Stimulated activated memory B cell treated with anti-CD40 and anti-IgM and Interleukin-4, amounts not matched to agents 10 μg/mL and 1 μg/mL and 100 μg/mL, for 72 hours (primary cell): ENCODE measurements at places on chromosomes 16 and 17.

DNA sequence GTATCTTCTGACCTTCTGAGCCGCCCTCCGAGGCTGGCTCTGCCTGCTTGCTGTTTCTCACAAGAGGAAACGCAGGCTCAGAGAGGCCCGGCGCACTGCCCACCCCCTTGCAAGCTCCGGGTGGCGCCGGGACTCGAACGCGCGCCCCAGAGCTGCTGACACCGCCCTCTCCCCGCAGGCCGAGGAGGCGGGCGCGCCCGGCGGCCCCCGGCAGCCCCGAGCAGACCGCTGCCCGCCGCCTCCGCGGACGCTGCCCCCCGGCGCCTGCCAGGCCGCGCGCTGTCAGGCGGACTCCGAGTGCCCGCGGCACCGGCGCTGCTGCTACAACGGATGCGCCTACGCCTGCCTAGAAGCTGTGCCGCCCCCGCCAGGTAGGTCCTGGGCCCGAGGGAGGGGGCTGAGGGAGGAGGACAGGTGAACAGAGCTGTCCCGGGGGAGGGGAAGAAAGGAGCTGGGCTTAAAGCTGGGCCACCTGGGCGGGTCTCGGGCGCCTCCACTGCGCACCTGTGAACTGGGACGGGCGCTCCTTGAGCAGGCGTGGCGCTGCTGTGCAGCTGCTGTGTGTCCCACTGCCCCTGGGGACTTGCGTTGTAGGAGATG is 18.2 kb downstream of the WFDC1 start:
- ATAC-seq: no peak

- no peak for ATAC-seq
Observed at GRCh38 chr16:72987480-72987901, 60.4 kb downstream of the ZFHX3 start.

- no peak for ATAC-seq
Observed at GRCh38 chr16:9847146-9847545, 335.1 kb downstream of the GRIN2A start.

DNA sequence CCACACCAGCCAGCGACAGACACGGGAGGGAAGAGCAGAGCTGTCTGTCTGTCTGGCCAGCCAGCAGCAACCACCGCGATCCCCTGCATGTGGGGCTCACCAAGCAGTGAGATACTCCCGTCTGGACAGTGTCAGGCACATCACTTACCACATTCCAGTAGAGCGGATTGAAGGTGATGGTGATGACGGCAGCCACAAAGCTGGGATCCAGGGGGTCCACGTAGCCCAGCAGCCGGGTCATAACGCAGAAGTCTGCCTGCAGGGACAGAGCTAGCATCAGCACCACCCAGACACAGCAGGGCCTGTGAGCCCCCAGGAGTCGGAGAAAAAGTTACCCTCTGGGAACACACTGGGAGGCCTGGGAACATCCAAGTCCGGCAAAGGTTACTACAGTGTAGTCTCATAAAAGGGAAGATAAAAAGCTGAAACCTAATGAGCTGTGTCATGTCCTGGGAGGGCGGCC is 14.7 kb downstream of the PEMT start:
- ATAC-seq: no peak

DNA sequence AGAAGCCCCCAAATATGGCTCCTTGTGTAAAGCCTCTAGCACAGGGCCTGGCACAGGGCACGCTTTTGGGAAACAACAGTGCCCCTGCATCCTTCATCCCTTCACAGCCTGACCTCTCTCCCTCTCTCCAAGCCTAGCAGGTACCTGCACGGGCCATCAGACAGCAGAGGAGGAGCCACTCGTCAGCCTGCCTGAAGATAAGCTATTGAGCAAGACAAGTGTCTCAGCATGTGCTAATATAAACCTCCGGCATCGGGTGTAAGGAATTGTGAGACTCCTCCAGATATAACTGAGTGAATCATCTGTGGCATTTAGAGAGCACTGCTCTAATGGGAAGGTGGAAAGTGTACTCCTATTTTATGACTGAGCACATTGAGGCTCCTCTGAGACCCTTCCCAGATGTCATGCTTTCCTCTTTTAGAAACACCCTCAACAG is 38.3 kb downstream of the TBX4 start:
- ATAC-seq: no peak

DNA sequence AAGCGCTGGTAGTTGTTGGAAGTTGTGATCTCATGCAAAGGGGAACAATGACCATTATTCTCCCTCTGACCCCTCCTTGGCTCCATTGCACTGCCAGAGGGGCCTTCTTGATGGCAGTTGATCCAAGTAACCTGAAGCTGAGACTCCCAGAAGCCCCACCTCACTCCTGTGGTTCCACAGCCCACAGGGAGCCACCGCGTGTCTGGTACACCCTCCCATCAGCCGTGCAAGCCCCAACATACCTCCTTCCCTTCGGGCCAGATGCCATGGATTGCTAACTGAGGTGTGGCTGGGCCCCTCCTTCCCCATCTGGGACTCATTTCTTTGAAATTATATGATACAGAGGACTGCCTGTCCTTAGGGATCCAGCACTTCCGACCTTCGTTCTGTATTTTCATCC is 17.8 kb downstream of the SAP30BP start:
- ATAC-seq: no peak

DNA sequence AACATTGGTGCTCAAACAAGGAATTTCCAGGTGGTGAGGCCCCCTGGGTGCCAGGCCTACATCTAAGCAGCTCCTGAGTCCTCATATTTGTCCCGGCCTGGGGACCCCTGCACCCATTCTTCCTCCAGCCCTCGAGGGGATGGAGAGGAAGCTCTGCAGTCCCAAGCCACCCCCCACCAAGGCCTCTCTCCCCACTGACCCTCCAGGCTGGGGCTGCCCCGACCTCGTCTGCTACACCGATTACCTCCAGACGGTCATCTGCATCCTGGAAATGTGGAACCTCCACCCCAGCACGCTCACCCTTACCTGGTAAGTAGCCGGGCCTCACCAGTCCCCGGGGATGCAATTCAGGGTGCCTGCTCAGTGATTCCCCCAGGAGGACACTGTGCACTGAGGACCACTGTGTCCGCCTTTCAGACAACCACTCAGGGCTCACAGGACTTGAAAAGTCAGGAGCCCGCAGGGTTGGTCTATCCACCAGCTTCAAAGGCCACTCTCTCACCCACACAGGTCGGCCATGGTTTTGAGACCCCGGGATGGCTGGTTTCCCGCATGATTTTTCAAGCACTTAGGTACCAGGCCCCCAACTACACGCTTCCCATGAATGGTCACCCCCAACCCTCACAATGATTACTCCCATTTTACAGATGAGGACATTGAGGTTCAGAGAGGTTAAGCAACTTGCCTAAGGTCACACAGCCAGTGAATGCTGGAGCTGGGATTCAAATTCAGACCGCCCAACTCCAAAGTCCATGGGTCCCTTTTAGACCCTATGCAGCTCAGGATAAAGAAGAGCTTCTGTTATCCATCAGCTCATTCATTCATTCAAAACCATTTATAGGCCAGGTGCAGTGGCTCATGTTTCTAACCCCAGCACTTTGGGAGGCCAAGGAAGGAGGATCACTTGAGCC is 32.4 kb downstream of the IL21R start:
- no peak for ATAC-seq

DNA sequence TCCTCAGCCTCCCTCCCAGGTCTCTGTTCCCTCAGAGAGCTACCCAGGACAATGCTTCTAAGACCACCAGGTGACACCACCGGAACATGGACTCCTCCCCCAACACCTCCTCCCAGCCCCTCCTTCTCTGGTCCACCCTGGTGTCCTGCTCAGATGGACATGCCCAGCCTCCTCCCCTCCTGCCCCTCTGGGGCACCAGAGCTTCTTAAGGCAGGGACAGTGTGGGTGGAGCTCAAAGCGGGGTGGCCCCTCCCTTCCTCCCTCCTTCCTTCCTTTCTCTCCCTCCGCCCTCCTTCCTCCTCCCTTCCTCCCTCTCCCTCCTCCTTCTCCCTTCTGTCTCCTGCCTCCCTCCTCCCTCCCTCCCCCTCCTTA is 22.7 kb downstream of the TRPV3 start:
- peak; percentile 58 for ATAC-seq

DNA sequence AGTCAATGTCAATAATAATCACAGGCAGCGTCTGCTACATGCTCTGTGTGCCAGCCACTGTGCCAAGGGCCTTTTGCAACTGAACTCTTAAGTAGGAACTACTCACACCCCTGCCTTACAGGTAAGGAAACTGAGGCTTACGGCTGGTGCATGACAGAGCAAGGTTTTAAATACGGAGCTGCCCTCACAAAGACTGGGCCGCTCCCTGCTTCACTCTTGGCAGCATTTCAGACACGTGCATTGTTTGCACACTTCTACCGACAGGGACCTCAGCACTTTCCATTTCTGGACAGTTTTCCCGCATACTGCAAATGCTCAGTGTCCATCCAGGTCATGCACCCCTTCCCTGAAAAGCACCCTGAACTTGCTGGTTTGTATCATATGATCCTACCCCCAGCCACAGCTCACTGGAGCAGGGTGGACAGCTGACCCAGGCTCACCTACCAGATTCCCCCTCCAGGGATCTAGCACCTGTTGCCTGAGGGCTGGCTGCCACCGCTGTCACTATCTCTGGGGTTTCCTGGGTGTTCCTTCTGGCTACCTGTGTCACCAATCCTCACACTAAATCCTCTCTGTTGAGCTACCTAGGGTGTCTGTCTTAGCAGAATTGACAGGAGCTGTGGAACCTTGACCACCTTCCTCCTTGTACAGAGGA is 142.9 kb downstream of the C16orf78 start:
- ATAC-seq: no peak

- no peak for ATAC-seq
Observed at GRCh38 chr17:51997723-51998122, 160.8 kb downstream of the CA10 start.

DNA sequence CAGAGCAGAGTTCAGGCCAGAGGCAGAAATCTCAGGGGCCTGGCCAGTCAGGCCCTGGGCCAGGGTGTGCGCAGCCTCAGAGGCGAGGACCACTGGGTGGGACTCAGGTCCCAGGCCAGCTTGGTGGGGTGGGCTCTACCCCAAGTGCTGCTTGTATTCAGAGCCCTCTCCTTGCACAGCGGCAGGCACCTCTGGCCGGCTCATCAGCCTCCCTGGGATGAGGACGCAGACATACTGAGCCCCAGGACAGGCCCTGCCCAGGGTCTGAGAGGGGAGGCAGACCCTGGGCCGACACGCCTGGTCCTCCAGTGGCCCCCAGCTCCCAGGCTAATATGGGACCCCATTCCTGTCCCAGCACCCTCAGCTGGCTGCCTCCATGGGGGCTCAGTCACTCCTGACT is 7.6 kb upstream of the IL27 start:
- ATAC-seq: peak; percentile 34

DNA sequence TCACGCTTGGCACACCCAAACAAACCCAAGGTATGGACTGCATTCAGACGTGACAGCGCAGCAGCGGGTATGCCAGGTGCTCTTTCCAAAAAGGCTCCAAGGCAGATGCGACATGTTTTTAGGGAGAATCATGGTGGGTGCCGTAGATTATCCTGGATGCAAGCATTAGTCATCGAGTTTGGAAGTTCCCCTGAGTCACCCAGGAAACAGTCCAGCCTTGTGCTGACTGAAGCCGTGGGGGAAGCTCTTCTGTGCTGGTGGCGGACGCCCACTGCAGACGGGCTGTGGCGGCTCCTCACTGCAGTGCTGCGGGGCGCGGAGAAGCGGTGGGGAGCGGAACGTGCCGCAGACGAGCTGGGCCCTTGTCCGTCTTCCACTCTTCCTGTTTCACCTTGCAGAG is 13.9 kb downstream of the JPT2 start:
- no peak for ATAC-seq

GRCh38 chr17:8880466-8880865 is 13.0 kb upstream of the PIK3R6 start:
- ATAC-seq: no peak

DNA sequence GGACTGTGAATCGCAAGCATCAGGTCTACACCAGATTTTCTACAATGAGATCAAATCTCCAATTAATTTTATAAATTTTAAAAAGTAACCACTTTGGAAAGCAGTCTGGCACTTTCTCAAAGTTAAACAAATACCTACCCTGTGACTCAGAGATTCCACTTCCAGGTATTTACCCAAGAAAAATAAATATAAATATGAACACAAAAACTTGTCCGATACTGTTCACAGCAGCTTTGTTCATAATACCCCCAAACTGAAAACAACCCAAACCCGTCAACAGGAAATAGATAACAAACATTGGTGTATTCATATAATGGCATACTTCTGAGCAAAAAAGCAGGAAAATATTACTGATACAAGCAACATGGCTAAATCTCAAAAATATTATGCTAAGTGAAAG is 12.1 kb downstream of the ZDHHC7 start:
- ATAC-seq: no peak

DNA sequence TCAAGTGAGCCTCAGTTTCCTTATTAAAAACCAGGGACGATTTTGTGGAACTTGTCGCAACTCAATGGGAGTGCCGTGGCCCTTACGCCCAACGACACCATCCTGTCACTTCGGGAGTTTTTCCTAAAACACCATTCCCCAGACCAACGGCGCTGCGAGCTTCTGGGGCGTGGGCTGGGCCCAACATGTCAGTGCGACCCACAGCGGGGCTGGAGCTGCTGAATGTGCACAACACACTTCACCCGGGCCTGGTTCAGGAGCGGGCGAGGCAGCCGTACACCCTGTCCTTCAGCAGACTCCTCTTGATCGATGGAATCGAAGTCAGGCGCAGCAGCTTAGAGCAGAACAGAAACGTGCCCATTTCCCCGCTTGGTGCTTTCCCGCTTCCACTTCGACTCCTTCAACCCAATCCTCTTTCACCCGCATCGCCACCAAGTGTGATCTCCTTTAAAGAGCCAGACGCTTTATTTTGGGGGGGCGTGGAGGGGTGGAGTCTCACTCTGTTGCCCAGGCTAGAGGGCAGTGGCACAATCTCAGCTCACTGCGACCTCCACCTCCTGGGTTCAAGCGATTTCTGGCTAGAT is 13.2 kb upstream of the SLC7A5 start:
- ATAC-seq: no peak

- ATAC-seq: peak; percentile 95
Observed at GRCh38 chr17:29722411-29723198, 99.9 kb upstream of the CORO6 start.

DNA sequence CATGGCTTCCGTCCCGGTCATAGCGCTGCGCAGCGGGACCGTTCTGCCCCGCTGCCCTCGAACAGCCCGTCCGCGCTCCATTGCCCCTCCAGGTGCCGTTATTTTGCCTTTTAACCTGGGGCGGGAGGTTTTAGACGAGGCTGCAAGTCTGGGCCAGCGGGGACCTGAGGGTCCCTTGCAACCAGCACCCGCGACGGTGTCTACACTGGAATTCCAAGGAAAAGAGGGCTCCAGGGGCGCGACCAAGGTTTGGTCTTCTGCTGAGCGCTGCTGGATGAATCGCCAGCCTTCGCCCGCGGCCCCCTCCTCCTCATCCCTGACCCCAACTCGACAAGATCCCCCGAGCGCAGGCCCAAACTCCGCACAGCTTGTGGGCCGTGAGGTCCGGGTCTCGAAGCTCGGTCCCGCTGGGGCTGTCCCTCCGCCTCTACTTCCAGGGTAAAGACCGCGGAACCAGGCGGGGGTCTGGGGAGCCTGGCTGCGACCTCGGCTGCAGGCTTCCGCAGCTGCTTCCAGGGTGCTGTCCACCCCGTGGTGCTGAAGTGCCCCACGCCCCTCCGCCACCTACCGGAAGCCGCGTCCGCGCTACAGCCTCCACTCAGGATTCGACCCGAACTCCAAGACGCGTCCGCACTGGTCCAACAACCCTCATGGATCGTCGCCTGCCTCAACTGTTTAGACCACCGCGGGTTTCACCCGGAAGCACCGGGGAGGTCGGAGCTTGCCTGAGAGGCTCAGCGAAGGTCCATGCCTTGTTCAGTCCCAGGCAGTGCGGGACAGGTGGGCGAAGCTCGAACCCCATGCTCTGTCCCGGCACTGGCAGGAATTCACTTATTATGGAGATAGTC is 10.1 kb upstream of the CA4 start:
- ATAC-seq: no peak

- ATAC-seq: no peak
Observed at GRCh38 chr17:27608328-27609230, 22.4 kb upstream of the LGALS9 start.

- peak; percentile 84 for ATAC-seq
Observed at GRCh38 chr17:76527430-76528111, 9.9 kb downstream of the CYGB start.
